ENCODE measurements at places on chromosomes 2 and 18.

- no peak for DNase-seq
These were observed 15.9 kb downstream of the SMAD7 start for GRCh38 chr18:48934723-48935432.

- DNase-seq = no peak
These were observed 95.2 kb downstream of the POLE4 start for GRCh38 chr2:75053484-75054112.

DNA sequence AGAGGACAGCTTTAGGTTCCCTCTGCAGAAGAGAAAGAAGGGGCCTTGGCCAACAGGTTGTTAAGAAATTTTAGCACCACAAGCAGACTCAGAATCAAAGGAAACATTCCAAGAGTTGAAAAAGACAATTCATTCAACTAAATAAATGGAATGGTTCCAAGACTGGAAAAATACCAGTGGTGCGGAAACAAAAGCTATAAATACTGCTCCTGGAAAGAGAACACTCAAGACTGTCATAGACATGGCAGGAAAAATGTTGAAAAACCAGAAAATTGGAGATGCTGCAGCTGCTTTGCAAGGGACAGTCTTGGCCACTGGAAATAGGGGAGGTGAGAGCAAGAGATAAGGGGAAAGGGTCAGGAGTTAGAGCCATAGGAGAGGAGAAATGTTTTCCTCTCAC lies 312.7 kb upstream of the CYRIA start:
- DNase-seq = no peak

DNA sequence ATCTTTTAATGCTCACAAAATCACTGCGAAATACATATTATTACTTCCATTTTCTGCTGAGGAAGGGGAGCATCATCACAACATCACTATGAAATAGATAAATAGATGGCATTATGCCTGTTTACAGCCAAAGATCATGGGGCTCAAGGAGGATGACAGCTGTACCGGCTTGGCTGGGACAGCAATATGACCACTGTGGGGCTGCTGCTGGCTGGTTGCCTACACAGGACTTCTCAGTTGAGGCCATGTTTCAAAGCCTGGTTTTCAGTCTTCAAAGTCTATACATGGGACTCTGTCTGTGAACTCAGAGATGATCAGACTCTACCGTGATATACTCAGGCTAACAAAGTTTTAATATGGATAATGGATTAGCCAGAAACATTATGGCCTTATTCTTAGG lies 58.7 kb downstream of the SPATS2L start:
- DNase-seq = no peak

- DNase-seq = no peak
These were observed 36.6 kb downstream of the CEP68 start for GRCh38 chr2:65092791-65093190.

- DNase-seq = no peak
These were observed 1389.4 kb downstream of the SUCLG1 start for GRCh38 chr2:83069724-83070123.

DNA sequence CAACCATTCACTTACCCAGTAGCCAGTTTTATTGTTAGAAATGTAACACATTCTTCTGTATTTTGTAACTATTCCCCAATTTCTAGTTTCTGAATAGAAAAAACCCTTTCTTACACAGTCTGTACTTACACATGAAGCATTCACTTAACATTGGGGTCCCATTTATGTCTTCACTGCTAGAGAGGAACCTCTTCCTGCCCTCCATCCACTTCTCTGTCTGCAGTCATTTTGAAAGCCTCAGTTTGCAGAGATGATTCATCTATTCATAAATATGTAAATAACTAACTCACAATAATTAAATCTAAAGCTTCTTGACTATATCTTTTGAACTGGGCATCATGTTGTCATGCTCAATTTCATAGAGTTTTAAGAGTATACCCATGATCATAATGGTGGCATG lies 55.9 kb downstream of the ZRANB3 start:
- no peak for DNase-seq
